Effector memory CD8-positive, alpha-beta T cell (primary cell): ENCODE measurements at places on chromosomes 13 and 19.

DNA sequence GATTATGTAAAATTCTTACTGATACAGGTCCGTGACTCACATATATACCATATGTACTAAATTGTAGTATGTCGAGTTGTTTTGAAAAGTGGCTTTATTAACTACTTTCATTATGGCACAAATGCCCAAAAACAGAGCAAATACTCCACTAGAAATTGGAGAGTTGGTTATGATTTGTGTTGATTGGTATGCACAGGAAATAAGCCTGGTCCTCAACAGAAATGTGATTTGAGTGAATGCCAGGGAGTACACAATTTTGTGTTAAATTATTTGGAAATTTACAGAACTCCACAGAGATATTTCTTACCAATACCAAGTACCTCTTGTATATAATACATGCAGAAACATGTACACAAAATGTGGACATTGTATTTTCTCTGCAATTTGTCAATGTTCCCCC is 676.7 kb downstream of the PCDH9 start:
- DNase-seq = no peak

GRCh38 chr19:17743874-17744580 is 7.2 kb upstream of the FCHO1 start:
- DNase-seq = no peak

DNA sequence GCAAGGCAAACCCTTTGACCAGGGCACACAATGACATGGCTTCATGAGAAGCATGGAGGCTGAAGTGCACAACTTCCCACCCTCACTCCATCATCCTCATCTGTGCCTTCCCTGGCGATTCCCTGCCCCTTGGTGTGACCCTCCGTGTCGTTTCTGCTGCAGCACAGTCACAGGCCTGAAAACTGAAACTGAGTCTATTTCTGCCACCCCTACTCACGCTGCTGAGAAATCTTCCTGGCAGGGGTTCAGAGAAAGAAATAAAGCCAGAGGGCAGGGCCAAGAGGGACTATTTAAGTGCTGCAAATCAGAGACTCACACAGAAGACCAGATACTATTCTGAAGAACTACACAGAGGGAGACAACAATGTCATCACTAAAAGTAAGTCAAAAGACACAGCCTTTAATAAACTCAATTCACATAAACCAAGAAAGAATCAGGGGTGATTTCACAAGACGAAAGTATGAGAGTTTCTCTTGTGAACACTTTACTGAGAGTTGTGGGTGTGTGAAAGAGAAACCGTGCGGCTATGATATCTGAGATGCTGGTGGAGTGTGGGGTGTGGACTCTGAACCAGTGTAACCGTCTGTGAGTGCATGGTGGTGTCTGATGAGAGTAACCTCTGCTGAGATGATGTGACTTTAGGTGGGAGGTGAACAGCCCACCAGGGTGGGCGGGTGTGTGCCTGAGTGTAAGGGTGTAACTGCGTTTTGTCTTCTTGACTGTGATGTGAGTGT is 23.5 kb downstream of the LGALS16 start:
- DNase-seq = no peak

DNA sequence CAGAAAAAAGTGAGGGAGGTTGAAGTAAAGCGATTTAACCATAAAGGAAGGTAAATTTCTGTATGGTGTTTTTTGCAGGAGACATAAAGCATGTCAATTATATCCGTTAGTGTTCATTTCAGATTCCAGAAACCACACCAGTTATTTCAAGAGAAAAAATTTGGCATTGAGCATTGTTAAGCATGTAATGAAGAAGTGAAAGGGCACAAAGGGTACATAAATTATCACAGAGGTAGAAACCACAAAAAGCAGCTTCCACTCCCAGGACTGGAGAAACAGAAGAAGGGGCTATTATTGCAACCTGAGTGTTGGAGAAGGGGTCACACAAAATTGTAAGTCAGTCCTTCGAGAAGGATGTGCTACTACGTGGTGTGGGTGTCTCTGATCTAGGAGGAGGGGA is 72.2 kb upstream of the DACH1 start:
- DNase-seq = no peak

DNA sequence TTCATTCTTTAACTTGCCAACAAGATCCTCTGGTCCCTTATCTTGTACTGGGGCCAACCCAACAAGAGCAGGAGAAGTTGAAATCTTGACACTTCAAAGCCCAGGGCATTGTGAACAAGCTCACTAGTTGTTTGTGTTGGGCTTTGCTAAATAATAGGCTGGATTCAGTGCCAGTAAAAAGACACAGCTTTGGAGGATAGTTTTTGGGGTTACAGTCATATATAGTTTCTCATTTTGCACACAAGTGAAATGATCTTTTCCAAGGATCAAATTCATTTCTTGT is 30.3 kb upstream of the LRCH1 start:
- no peak for DNase-seq

DNA sequence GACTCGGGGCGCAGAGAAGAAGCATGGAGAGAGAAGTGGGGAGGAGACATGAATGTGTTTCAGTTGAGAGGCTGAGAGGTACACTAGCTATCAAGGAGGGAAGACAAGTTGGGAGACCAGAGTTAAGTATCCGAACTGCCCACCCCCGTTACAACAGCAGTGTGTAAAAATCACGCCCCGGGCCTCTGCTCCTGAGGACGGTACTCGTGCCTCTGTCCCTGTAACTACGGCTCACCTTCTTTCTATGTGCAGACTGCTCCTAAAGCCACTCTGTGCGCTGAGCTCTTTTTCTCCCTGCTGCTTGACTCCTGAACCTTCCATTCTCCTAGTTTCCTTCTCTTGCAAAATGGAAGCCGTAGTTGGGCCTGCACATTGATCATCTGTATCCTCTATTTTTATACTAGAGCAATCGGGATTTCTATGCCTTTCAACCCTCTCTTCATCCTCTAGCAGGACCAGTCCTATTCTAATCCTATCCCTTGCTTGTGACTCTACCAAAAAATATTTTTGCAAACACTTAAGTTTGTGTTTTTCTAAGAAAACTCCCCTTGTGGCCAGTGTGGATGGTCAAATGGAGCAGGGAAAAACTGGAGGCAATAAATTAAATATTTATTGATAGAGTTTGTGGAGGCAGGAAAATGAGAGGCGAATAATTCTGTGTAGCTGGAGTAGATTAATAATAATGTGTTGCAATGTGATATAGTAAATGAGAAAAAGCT is 569 bp downstream of the POLR1D start:
- DNase-seq = no peak

GRCh38 chr13:99133230-99133629 is 67.4 kb upstream of the UBAC2 start:
- no peak for DNase-seq

DNA sequence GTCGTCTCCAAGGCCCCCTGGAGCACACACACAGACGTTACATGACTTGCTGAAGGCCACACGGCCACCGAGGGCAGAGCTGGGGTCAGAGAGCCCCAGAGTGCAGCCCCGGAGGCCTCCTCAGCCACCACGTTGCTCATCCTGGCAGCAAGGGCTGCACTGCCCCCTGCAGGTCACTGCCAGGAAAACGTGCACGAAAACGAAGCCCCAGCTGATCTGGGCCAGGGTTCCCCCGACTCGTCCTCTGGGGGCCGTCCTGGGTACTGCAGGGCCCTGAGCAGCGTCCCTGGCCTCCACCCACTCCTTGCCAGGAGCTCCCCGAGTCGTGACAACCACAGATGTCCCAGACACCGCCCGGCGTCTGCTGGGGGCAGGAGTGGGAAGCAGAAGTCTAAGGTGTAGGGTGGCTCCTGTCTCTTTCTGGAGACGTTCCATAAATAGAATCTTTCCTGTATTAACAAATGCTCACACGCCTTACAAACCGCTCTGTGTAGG is 3.4 kb downstream of the TPGS1 start:
- DNase-seq = peak; percentile 93

DNA sequence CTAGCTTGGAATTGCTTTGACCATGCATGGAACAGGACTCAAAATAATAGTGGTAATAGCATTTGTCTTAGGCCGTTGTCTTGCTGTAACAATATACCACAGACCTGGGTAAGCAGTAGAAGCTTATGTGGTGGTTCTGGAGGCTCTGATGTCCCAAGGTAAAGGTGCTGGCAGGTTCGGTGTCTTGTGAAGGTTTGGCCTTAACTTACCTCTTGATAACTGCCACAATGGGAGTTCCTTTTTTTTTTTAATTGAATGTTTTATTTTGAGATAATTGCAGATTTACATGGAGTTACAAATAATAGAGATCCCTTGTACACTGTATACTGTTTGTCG is 5.8 kb downstream of the RPL21 start:
- no peak for DNase-seq

DNA sequence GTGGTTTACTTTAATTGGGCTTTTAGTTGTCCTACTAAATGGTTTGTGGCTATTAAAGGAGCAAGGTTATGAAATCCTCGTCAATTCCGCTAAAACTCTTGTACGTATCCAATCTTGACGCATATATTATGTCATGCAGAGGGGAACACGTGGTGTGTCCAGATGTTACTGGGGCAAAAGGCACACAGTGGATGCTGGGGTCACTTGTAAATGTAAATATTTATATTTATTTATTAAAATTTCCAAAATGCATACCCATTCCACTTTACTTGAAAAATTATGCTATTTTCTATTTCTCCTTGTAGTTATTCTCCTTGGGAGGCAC is 36.7 kb upstream of the SLC46A3 start:
- no peak for DNase-seq

- DNase-seq = no peak
Observed at GRCh38 chr13:111335298-111335697, 14.9 kb downstream of the TEX29 start.

DNA sequence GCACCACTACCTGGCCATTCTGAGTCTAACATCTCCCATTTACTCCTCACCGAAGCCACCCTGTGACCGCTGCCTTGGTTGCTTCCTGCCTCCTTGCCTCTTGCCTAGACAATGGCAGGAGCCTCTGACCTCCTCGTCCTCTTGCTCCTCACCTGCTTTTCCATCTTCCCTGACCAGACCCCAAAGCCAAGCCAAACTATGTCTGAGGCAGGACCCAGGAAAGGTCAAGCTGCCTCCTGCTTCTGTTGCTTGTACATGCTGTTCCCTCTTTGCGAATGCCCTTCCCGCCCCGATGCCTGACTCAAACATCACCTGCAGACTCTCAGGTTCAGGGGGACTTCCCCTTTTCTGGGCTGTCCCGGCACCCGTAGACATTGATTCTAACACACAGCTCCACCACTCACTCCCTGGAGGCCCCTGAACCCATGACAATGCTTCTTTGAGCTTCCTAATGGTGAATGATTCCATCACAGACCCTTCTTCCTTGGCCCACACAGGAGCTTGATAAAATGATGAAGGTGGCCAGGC is 60.8 kb downstream of the F2RL3 start:
- no peak for DNase-seq

DNA sequence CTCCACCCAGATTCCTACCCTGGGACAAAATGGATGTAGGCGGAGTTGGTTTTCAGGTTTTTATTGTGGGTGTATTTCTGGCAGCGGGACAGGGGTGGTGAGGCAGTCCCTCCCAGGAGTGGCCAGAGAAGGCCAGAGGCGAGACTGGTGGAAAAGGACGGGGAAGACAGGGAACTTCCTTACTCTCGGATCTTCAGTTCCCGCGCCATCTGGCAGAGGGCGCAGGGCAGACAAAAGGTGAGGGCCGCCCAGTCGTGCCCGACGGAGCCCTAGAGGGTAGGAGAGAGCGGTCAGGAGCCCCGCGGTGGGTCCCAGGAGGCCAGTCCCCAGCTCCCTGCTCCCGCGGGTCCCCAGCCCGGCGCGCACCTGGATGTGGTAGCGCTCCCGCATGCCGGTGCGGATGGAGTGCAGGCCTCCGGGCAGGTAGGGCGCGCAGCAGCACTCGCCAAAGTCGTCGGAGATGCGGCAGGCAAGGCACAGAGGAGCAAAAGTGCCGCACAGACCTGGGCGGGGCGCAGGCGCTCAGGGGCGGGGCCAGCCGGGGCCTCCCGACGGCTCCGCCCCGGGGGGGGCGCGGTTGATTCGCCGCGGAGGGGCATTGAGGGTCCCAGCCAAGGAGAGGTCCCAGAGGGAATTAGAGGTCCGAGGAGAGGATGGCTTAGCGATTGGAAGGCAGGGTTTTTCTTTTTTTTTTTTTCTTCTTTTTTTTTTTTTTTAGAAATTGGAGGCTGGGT is 3.0 kb downstream of the CNFN start:
- peak; percentile 53 for DNase-seq

GRCh38 chr19:16188521-16188920 is 3.3 kb downstream of the FAM32A start:
- no peak for DNase-seq

DNA sequence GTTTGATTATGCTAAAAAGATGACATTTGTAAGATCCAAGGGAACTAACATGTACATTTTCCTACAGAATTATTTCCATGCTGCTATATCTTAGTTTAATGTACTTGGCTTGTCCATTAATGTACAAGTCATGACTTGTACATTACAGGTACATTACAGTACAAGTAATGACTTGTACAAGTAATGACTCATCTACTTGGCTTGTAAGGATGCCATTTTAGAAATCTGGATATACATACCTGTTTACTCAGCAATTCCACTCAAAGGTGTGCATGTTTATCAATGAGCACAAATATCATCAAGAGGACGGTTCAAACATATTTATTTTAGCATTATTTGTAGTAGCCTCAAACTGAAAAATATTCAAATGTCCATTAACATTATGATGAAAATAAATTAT is 87.0 kb upstream of the TRPC4 start:
- DNase-seq = no peak

- DNase-seq = no peak
Observed at GRCh38 chr19:52734331-52734892, 432 bp downstream of the ZNF611 start.

- no peak for DNase-seq
Observed at GRCh38 chr13:24854311-24854710, 90.3 kb downstream of the RNF17 start.

GRCh38 chr19:2775556-2776430 is 7.3 kb downstream of the SGTA start:
- DNase-seq = peak; percentile 35

DNA sequence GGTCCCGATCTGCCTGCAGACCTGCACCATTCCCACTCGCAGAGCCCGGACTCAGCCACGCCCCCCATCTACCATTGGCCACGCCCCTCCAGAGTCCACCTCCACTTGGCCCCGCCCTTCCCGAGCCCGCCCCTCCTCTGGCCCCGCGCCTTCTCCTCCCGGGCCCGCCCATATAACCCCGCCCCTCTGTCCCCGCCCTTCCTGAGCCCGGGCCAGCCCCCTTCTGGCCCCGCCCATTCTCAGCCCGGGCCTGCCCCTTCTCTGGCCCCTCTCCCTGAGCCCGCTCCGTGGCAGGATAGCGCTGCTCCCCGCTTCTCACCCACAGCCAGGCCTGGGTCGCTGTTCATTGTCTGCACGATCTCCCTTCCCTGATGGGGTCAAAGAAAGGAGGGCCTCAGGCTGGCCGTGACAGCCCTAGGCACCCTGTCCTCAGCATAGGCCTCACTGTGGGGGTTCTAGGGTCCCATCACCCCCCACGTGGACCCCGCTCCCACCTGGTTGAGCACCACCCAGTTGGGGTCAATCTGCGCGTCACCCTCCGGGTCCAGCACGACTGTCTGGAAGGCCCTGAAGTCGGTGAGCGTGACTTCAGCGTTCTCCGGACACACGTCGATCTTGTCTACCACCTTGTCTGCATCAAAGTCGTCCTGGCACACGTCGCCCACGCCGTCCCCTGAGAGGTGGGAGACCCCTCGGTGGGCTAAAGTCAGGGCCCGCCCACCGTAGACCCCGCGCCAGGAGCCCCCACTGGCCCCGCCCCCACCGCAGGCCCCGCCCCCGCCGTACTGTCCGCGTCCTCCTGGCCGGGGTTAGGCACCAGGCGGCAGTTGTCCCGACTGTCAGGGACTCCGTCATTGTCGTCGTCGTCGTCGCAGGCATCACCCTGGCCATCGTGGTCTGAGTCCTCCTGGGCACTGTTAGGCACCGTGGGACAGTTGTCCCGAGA is 5.7 kb downstream of the COMP start:
- peak; percentile 30 for DNase-seq
